Esophagus muscularis mucosa (tissue), 4 donors: ENCODE measurements at places on chromosomes 7 and 10. TPM values are rescaled to one million over a fixed set of nuclear protein-coding genes. Genes with fewer than 3 reads are reported as not detected.
A peak's percentile ranks its signal among the peaks of the same experiment; 100 is the strongest.

DNA sequence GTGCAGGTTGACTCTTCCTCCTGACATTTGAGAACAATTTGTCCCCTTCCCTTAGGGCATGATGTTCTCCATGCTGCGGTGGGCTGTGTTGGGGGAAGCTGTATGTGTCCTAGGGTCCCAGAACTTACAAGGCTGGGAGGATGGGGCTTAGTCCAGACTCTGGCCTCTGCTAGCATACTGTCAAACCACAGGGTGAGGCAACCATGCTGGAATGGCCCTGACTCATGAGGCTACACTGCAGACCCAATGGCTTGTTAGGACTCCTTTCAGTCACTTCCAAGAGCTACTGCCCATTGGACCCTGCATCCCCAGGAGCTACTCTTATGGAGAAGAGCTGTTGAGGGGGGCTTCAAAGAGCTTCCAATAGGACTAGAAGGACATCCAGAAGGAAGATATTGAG, 20.1 kb upstream of the FAM170B start:
- no peak overlapping the region for H3K27ac ChIP-seq
- H3K36me3 ChIP-seq = peaks cover 6% of the 10 kb centered on the region
- no peak overlapping the region for H3K4me3 ChIP-seq
- H3K4me1 ChIP-seq = no peaks in the 10 kb centered on the region
- DNase-seq = no peak
- no peaks in the 10 kb centered on the region for H3K27me3 ChIP-seq

GRCh38 chr10:122301055-122301810, 30.1 kb downstream of the BTBD16 start:
- H3K36me3 ChIP-seq = no peaks in the 10 kb centered on the region
- H3K27ac ChIP-seq = peak overlapping the region; percentile 65
- no peak overlapping the region for H3K4me3 ChIP-seq
- peak; percentile 92 for DNase-seq
- H3K4me1 ChIP-seq = peaks cover 27% of the 10 kb centered on the region
- H3K27me3 ChIP-seq = no peaks in the 10 kb centered on the region

GRCh38 chr7:125173571-125173970, 243.9 kb upstream of the POT1 start:
- no peak overlapping the region for H3K27ac ChIP-seq
- no peaks in the 10 kb centered on the region for H3K27me3 ChIP-seq
- DNase-seq = no peak
- H3K4me3 ChIP-seq = no peak overlapping the region
- H3K36me3 ChIP-seq = no peaks in the 10 kb centered on the region

DNA sequence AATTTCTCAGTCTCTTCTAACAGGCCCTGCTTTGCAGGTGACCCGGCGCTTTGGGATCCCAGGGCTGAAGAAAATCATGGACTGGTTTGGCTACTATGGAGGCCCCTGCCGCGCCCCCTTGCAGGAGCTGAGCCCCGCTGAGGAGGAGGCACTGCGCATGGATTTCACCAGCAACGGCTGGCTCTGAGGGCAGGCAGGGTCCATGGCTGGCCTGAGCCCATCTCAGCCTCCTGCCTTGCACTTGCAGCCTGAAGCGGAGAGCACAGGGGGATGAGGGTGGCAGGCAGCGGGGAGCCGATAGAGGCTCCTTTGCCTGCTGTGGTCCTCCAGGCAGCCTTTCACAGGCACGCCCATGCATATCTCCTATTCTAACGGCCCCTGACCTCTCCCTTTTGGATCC, 21.8 kb downstream of the MORN4 start:
- no peak overlapping the region for H3K27ac ChIP-seq
- no peak for DNase-seq
- H3K4me3 ChIP-seq = no peak overlapping the region
- H3K36me3 ChIP-seq = no peaks in the 10 kb centered on the region
- H3K27me3 ChIP-seq = no peaks in the 10 kb centered on the region

DNA sequence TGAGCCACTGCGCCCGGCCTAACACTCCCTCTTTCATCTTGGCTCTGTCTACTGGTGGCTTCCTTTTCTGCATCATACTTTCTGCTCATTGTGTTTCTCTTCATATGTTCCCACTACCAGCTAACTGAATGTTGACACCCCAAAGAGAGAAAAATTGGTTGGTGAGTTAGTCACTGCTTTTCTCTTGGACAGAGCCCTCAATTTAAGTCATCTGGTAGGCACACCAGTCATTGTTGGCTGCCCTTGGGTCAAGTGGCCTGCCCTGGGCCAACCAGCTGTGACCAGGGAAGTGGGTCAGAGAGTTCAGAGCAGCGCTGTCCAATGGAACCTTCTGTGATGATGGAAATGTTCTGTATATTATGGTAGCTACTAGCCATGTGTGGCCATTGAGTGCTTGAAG, 52.0 kb downstream of the GRK5 start:
- peak overlapping the region; percentile 42 for H3K27ac ChIP-seq
- no peak overlapping the region for H3K4me3 ChIP-seq
- H3K36me3 ChIP-seq = no peaks in the 10 kb centered on the region
- no peak for DNase-seq
- peaks cover 57% of the 10 kb centered on the region for H3K4me1 ChIP-seq

GRCh38 chr10:44154956-44155355, 229.9 kb downstream of the CXCL12 start:
- H3K27me3 ChIP-seq = no peaks in the 10 kb centered on the region
- H3K27ac ChIP-seq = no peak overlapping the region
- DNase-seq = no peak
- no peaks in the 10 kb centered on the region for H3K4me1 ChIP-seq

Gene RGR
- 0.33 TPM for total RNA-seq

DNA sequence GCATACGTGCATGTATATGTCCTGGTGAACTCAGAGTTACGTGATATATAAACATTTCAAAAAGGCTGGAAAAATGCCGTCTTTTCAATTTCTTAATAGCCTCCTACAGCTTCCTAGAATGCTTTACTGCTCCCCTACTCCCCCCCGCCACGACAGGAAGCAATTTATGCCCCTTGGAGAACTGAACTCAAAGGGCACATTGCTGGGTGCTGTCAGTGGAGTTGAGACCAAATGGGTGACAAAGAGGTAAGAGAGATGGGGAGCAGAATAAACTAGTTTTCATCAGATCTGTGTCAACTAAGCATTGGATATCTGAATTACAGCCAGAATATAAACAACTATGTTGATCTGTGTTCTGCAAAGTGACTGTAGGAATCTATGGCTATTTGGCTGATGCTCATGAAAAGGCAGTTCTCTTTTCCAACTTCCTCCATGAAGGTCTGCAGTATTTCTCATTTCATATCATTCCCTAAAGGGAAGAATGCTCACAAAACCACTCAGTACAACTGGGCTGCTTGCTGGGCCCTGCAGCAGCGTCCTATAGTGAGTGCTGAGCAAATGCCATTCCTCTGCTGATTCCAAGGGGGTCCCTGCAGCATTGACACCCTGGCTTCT, 171.3 kb upstream of the HPS1 start:
- no peaks in the 10 kb centered on the region for H3K36me3 ChIP-seq
- DNase-seq = no peak
- H3K4me3 ChIP-seq = no peak overlapping the region
- no peaks in the 10 kb centered on the region for H3K27me3 ChIP-seq
- H3K27ac ChIP-seq = no peak overlapping the region

DNA sequence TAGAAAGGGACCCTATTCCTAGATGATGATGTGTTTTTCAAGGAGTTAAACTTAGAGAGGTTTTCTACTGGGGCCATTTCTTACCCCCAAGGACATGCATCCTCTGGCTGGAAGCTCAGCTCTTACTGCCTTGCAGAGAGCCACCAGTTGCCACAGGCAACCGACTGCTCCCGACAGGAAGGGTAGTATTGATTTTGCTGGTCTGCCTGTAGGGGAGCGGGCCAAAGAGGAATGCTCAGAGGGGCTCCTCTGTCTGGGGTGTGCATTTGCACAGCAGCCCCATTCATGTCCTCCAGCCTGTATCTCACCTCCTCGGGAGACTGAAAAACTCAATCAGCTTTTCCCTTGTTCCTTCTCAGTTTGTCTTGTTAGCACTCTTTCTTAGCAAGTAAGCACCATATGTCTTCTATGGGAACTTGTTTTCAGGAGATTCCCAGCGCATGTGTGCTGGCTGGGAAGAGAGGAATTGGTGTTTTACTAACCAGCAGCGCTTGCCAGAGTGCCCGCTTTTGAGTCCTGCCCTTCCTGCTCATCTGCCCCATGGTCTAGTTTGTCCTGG, 739.0 kb upstream of the GALNT17 start:
- no peak overlapping the region for H3K4me3 ChIP-seq
- no peak for DNase-seq
- no peaks in the 10 kb centered on the region for H3K27me3 ChIP-seq
- peak overlapping the region; percentile 13 for H3K27ac ChIP-seq
- H3K4me1 ChIP-seq = peaks cover 21% of the 10 kb centered on the region
- no peaks in the 10 kb centered on the region for H3K36me3 ChIP-seq

Gene MYOF
- 118 TPM for total RNA-seq

DNA sequence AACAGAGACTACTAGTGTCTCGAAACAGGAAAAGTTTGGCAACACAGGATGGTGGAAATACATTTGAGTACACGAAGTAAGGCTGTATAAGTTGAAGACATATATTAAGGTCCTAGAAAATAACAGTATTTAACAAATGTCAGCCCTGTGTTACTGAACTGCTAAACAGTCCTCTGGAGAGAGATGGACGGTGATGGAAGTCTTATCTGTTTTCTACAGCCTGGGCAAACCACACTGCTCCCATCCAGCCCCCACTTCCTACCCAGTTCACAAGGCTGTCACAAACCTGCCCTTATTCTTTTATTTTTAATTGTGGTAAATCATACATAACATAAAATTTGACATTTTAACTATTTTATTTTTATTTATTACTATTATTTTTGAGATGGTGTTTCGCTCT, 179.1 kb downstream of the DNAJC1 start:
- H3K36me3 ChIP-seq = no peaks in the 10 kb centered on the region
- no peaks in the 10 kb centered on the region for H3K27me3 ChIP-seq
- H3K27ac ChIP-seq = no peak overlapping the region

DNA sequence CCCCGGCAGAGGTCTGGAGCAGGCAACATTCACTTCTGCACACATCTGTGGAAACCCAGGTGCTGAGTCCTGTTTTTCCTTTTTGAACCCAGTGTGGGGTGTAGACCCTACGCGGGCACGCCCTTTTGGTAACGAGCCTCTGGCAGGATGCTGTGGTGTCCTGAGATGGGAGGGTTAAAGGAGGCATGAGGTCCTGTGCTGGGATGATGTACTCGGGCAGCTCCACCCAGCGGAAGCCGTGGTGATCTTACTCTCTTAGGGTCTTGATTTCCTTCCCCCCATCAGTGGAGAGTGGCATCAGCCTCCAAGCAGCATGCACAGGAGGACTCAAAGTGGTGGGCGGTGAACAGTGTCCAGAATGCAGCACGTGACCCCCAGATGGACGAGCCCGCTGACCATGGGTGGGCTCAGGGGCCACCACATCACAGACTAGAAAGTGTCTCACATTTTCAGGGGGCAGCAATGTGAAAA, 148.6 kb downstream of the DNAJB6 start:
- H3K27ac ChIP-seq = no peak overlapping the region
- DNase-seq = no peak
- no peaks in the 10 kb centered on the region for H3K36me3 ChIP-seq
- no peak overlapping the region for H3K4me3 ChIP-seq

DNA sequence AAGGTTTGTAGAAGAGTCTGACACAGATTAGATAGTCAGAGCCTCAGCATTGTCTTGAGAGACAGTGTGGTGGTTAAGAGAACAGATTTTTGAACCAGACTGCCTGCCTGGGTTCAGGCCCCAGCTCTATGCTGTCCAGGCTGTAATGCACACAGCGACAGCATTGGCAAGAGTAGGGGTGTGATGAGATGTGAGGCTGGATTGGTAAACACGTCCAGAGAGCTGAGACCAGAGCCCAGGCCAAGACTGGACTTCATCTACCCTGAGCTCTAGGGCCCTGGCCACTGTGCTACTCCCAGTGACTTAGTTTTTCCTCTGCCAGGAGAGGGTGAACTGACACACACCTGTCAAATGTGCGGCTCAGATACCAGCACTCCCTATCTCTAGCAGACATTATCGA, 360.4 kb downstream of the RPS24 start:
- H3K4me3 ChIP-seq = no peak overlapping the region
- DNase-seq = no peak
- H3K27me3 ChIP-seq = no peaks in the 10 kb centered on the region

- no peaks in the 10 kb centered on the region for H3K27me3 ChIP-seq
- no peak overlapping the region for H3K27ac ChIP-seq
- DNase-seq = no peak
- H3K36me3 ChIP-seq = peaks cover 25% of the 10 kb centered on the region
- no peak overlapping the region for H3K4me3 ChIP-seq
Measured at GRCh38 chr7:127683776-127684681, 32.0 kb downstream of the SND1 start.

Gene OPALIN
- not detected for total RNA-seq

DNA sequence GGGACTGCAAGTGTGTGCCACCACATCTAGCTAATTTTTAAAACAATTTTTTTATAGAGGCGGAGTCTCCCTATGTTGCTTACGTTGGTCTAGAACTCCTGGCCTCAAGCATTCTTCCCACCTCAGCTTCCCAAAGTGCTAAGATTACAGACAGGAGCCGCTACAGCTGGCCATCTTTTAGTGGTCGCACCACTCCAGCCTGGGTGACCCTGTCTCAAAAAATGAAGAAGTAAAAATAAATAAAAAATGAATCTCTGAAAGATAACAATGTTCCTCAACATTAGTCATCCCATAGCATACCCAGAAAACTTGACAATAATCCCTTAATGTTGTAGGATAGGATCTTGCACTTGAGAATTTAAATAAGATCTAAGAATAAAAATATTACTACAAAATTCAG, 18.2 kb downstream of the WBP1L start:
- H3K36me3 ChIP-seq = peaks cover 12% of the 10 kb centered on the region
- H3K27me3 ChIP-seq = no peaks in the 10 kb centered on the region
- no peak overlapping the region for H3K27ac ChIP-seq
- H3K4me3 ChIP-seq = no peak overlapping the region
- peaks cover 76% of the 10 kb centered on the region for H3K4me1 ChIP-seq

GRCh38 chr7:48245751-48246472, 74.7 kb downstream of the ABCA13 start:
- H3K36me3 ChIP-seq = no peaks in the 10 kb centered on the region
- no peak for DNase-seq
- no peak overlapping the region for H3K27ac ChIP-seq
- H3K4me3 ChIP-seq = no peak overlapping the region
